ENCODE measurements at places on chromosomes 2 and 18. TPM values are rescaled to one million over a fixed set of nuclear protein-coding genes. Genes with fewer than 3 reads are reported as not detected.

DNA sequence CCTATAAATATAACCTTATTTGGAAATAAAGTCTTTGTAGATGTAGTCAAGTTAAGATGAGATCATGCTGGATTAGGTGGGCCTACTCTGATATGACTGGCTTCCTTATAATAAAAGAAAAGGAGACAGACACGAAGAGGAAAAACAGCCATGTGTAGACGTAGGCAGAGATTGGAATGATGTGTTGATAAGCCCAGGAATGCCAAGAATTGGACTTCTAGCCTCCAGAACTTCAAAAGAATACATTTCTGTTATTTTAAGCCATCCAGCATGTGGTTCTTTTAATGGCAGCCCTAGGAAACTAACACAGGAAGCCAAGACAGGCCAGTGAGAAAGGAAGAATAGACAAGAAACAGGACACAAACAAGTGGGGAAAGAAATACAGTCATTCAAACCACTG lies 68.6 kb downstream of the NYAP2 start:
- H3K27me3 ChIP-seq: peaks cover 2% of the 10 kb centered on the region
- peaks cover 14% of the 10 kb centered on the region for H3K36me3 ChIP-seq
- H3K4me3 ChIP-seq: no peak overlapping the region
- peaks cover 9% of the 10 kb centered on the region for H3K4me1 ChIP-seq
- no peak overlapping the region for H3K27ac ChIP-seq

GRCh38 chr2:159714247-159714930 lies 2.1 kb downstream of the MARCHF7 start:
- peaks cover 43% of the 10 kb centered on the region for H3K36me3 ChIP-seq
- H3K27me3 ChIP-seq: no peaks in the 10 kb centered on the region
- H3K27ac ChIP-seq: no peak overlapping the region
- peak overlapping the region; percentile 99 for H3K4me3 ChIP-seq
- no peak for DNase-seq

DNA sequence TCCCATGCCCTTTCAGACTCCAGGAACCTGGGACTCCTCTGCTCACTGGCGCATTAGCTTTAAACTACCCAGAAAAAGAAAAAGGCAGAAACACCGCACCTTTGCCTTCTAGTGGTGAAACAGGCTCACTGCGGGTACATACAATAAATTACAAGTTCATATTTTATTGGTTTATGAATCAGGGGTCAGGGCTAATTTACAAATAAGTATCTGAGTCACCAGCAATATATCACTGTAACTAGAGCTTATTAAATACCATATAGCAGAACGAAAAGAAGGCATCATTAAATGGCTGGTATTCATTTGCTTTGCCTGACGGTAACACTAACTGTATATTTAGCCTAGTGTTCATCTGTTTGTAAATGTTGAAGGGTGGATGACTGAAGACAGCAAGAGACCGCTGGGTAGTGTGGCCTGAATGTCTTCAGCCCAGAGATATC lies 26.9 kb upstream of the DTNB start:
- no peak for DNase-seq
- H3K4me1 ChIP-seq: peaks cover 3% of the 10 kb centered on the region
- no peak overlapping the region for H3K4me3 ChIP-seq
- H3K27me3 ChIP-seq: no peaks in the 10 kb centered on the region
- no peaks in the 10 kb centered on the region for H3K36me3 ChIP-seq

DNA sequence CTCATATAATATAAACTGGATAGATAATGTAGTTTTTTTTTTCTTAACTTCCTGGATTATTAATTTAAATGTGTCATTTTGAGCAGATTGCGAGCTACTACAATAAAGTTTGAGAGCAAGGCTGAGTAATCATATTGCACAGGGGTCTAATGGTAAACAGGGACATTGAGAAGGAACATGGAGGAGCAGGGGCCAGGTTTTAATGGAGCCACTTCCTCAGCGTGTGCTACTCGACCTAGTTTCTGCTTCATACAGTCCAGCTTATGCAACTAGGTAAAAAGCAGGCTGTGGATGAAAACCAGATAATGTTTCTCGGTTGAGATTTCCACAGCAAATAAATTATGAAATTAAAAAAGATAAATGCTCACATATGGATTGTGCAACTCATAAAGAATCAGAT lies 1915.7 kb upstream of the CELF4 start:
- DNase-seq: no peak
- no peak overlapping the region for H3K4me3 ChIP-seq
- no peak overlapping the region for H3K27ac ChIP-seq
- no peaks in the 10 kb centered on the region for H3K27me3 ChIP-seq
- no peaks in the 10 kb centered on the region for H3K36me3 ChIP-seq
- H3K4me1 ChIP-seq: no peaks in the 10 kb centered on the region

GRCh38 chr2:150327564-150328489 lies 159.6 kb downstream of the RND3 start:
- H3K27me3 ChIP-seq: no peaks in the 10 kb centered on the region
- no peaks in the 10 kb centered on the region for H3K4me1 ChIP-seq
- no peak for DNase-seq
- no peaks in the 10 kb centered on the region for H3K36me3 ChIP-seq

DNA sequence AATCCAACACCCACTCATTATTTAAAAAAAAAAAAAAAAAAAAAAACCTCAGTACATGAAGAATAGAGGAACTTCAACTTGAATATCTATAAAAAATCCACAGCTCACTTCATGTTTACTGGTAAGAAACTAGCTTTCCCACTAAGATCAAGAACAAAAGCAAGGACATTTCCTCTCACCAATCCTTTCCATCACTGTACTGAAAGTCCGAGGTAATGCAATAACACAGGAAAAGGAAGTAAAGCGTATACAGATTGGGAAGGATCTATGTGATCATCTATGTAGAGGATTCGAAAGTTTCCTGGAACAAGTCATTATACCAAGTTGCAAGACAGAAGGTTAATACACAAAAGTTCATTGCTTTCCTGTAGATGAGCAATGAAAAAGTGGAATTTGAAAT lies 63.2 kb downstream of the ROCK2 start:
- H3K27ac ChIP-seq: no peak overlapping the region
- H3K27me3 ChIP-seq: no peaks in the 10 kb centered on the region
- H3K36me3 ChIP-seq: peaks cover 61% of the 10 kb centered on the region
- DNase-seq: no peak
- no peak overlapping the region for H3K4me3 ChIP-seq

DNA sequence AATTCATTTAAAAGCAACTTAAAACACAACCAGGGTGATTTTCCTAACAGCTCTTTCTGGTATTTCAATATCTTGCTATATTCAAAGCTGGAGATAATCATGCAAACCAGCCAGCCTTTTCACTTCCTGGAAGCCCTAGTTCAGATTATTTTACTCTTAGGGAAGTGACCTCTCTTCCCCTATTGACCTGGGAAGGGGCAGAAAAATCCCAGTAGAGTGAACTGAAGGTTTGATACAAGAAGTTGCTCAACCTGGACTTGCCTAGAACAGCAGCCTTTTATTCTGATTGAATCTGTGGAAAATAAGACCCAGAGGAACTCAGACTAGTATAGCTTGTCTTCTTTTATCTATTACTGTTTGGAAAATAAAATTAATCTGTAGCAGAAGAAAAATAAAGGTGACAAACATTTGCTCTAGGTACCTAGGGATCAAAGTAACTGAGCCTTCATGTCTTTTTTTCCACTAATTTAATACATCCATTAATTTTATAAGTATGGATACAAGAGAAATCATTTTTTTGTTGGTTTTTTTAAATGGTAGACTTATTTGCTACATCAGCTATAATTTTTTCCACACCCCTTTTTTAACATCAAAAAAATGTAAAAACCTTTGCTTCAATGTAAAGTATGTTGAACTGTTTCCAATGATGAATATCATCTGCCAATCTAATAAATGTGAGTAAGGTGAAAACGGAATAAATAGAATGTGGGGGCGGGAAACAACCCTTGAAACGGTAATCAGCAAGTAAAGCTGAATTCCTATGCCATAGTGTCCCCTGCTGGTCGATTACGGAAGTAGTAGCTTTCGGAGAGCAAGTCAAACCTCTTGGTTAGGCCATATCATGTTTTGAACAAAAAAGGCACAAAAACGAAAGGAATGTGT lies 629.9 kb downstream of the NRXN1 start:
- H3K36me3 ChIP-seq: no peaks in the 10 kb centered on the region
- H3K27ac ChIP-seq: no peak overlapping the region
- H3K4me1 ChIP-seq: no peaks in the 10 kb centered on the region

GRCh38 chr2:50077190-50077737 lies 922.9 kb upstream of the FSHR start:
- H3K4me1 ChIP-seq: no peaks in the 10 kb centered on the region
- H3K27ac ChIP-seq: no peak overlapping the region
- no peaks in the 10 kb centered on the region for H3K27me3 ChIP-seq
- no peak overlapping the region for H3K4me3 ChIP-seq

DNA sequence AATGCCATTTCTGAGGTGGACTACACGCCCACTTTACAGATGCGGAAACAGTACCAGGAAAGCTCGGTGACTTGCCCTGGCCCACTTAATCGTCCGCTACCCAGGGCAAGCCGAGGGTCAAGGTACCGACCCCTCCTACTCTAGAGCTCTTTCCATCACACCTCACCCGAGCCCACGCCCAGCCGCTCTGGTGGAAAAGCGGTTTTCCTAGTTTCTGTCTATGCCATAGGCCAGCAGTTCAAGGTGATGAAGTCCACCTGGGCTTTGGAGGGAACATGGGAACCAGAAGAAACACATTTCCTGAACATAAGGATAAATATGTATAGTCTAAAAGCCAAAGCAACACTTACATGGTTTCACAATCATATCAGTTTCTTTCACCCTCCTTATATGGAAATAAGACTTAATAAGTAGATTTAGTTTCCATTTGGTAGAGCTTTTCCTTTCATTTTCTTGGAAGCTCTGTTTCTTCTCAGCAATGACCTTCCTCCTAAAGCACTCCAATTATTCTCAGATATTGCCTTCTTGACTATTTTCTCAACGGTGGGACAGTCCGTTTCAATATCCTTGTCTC lies 567 bp downstream of the VWA3B start:
- H3K27me3 ChIP-seq: peaks cover 42% of the 10 kb centered on the region
- H3K4me3 ChIP-seq: peak overlapping the region; percentile 67
- H3K27ac ChIP-seq: no peak overlapping the region
- DNase-seq: no peak

DNA sequence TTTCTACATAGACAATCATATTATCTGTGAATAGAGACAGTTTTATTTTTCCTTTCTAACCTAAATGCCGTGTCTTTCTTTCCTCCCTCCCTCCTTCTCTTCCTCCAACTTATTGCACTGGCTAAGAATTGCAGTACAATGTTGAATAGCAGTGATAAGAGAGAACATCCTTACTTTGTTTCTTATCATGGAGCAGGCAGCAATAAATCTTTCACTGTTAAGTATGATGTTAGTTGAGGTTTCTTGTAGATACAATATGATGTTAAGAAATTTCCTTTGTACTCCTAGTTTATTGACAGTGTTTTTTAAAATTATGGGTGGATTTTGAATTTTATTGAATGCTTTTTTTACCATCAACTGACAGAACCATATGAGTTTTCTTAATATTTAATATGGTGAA lies 6.0 kb downstream of the LYPD6B start:
- no peaks in the 10 kb centered on the region for H3K4me1 ChIP-seq
- no peak for DNase-seq
- no peak overlapping the region for H3K4me3 ChIP-seq
- H3K27me3 ChIP-seq: peaks cover 19% of the 10 kb centered on the region

- no peak overlapping the region for H3K4me3 ChIP-seq
- H3K4me1 ChIP-seq: no peaks in the 10 kb centered on the region
- no peaks in the 10 kb centered on the region for H3K36me3 ChIP-seq
- DNase-seq: no peak
- no peak overlapping the region for H3K27ac ChIP-seq
These were observed 22.1 kb downstream of the MROH2A start for GRCh38 chr2:233800208-233800607.

DNA sequence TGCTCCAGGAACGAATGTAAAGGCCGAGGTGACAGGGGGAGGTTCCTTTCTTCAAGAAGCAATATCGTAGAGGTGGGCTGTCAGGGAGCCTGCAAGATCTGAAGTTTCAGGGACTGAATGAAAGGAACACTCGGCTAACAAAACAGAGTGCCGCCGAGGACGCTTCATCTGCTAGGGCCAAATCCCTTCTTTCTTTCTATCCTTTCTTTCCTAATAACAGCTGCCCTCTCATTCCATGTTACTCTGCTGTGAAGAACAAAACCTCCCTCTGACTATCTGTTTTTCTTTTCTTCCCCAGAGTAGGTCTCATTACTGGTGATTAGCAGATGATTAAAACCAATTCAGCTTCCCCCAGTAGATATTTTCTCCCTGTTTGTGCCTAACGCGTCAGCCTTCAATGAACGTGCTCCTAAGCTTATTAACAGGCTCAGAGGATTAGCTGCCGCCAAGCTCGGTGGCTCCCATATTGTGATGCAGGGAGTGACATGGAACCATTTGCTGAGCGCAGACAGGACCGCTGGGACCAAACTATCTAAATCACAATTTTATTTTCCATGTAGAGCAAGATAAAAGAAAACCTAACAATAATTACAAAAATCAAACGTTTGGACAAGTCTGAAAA lies 414.6 kb downstream of the TMEM182 start:
- H3K36me3 ChIP-seq: no peaks in the 10 kb centered on the region
- no peak for DNase-seq
- H3K27me3 ChIP-seq: no peaks in the 10 kb centered on the region
- no peaks in the 10 kb centered on the region for H3K4me1 ChIP-seq
- no peak overlapping the region for H3K27ac ChIP-seq
- H3K4me3 ChIP-seq: no peak overlapping the region

GRCh38 chr2:102082571-102083392 lies 59.8 kb upstream of the IL1R1 start:
- peak overlapping the region; percentile 72 for H3K27ac ChIP-seq
- peak overlapping the region; percentile 72 for H3K4me3 ChIP-seq
- H3K4me1 ChIP-seq: peaks cover 31% of the 10 kb centered on the region
- no peaks in the 10 kb centered on the region for H3K36me3 ChIP-seq
- DNase-seq: no peak

DNA sequence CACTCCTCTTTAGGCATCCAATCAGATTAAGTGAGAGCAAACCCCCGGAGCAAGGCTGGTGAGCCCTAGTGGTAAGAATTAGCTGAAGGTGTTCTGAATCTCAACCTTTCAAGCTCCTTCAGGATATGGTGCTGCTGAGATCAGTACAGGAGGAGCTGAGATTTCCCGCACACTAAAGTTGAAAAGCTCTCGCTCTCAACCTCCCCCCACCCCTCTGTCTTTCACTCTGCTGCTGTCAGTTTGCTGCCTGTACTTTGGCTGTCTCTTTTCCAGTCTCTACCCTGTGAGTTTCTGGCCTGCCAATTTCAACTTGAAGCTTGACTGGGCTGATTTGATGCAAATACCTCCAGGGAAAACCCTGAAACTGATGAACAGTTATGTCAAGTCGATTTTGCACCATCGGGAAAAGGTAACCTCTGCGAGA lies 15.7 kb downstream of the ZEB2 start:
- H3K27me3 ChIP-seq: peaks cover 22% of the 10 kb centered on the region
- no peaks in the 10 kb centered on the region for H3K4me1 ChIP-seq
- H3K4me3 ChIP-seq: no peak overlapping the region
- no peak for DNase-seq
- H3K27ac ChIP-seq: no peak overlapping the region

- no peaks in the 10 kb centered on the region for H3K27me3 ChIP-seq
- H3K4me1 ChIP-seq: peaks cover 40% of the 10 kb centered on the region
- H3K36me3 ChIP-seq: peaks cover 11% of the 10 kb centered on the region
- DNase-seq: no peak
- no peak overlapping the region for H3K4me3 ChIP-seq
These were observed 72.8 kb upstream of the WIPF1 start for GRCh38 chr2:174670446-174670845.

MRPL53 gene
- 81.4 TPM for total RNA-seq

IL36B gene
- total RNA-seq: not detected

LHCGR gene
- not detected for total RNA-seq

TSGA10 gene
- 32.1 TPM for total RNA-seq

SERPINB4 gene
- total RNA-seq: not detected

DLGAP1 gene
- not detected for total RNA-seq

ESCO1 gene
- total RNA-seq: 33.0 TPM

ZSWIM2 gene
- total RNA-seq: not detected

All from naive thymus-derived CD8-positive, alpha-beta T cell (primary cell).